Fibroblast of upper back skin (primary cell): ENCODE measurements at places on chromosomes 6 and 20.

DNA sequence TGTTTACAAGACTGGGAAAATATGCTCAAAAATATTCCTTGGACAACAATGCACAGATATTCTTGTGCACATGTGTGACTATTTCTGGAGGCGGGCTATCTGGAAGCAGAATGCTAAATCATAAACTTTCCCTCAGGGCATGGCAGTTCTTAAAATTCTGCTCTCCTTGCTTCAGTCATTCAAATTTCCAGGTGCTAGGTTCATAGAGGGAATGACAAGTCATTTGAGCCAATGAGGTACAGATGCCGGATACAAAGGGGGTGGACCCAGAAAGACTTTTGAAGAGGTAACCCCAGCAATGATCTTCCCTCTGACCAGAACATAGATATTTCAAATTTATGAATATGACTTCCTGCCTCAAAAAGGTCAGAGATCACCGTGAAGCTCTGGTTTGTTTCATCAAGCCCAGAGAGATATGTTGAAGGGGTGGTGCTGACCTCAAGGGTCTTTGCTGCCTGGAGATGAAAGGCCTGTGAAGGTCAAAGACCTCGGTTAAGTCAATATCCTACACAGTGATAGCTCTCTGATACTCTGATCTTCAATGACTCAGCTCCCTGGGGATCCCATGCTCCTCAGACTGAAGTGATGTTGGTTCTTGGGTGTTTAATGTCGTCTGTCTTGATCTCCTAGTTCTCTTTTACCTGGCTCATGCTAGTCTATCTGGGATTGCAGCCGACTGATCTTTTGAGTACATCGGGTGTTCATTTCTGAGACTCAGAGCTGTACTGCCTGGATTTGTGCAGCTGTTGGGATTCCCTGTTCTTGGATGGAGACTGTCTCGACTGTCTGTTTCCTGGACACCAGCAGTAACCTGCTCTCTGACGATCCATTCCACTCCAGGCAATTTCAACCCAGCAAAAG, 47.5 kb upstream of the TSHZ2 start:
- DNase-seq, result peak; percentile 30

- DNase-seq, result no peak
Observed at GRCh38 chr6:169251371-169251802, 2.3 kb downstream of the THBS2 start.

DNA sequence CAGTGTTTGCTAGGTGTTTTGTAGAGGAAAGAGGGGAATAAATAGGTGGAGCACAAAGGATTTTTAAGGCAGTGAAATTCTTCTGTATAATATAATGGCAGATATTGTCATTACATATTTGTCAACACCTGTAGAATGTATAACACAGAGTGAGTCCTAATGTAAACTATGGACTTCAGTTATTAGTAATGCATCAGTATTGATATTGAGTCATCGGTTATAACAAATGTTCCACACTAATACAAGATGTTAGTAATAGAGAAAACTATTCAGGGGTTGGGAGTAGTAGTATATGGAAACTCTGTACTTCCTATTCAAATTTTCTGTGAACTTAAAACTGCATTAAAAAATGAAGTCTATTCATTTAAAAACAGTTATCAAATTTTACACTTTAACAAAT, 299.2 kb downstream of the UBE3D start:
- no peak for DNase-seq

- no peak for DNase-seq
Observed at GRCh38 chr6:15924893-15925292, 204.0 kb upstream of the MYLIP start.

DNA sequence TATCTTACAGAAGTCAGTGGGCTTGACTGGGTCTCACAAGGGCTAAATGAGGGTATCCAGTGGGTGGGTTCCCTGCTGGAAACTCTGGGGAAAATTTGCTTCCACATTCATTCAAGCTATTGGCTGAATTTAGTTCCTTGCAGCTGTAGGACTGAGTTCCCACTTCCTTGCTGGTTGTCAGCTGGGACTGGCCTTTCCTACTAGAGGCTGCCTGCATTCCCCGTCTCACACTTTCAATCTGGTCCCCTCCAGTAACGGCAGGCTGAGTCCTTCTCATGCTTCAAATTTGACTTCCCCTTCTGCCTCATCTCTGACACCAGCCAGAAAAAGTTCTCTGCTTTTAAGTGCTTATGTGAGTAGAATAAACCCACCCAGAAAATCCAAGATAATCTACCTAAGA, 4.4 kb downstream of the CSNK2A1 start:
- no peak for DNase-seq

GRCh38 chr6:24004659-24005058, 121.4 kb upstream of the NRSN1 start:
- DNase-seq, result peak; percentile 16

- no peak for DNase-seq
Observed at GRCh38 chr20:20699917-20700316, 12.5 kb downstream of the RALGAPA2 start.

GRCh38 chr6:150048099-150048498, 20.8 kb downstream of the ULBP3 start:
- DNase-seq, result no peak

DNA sequence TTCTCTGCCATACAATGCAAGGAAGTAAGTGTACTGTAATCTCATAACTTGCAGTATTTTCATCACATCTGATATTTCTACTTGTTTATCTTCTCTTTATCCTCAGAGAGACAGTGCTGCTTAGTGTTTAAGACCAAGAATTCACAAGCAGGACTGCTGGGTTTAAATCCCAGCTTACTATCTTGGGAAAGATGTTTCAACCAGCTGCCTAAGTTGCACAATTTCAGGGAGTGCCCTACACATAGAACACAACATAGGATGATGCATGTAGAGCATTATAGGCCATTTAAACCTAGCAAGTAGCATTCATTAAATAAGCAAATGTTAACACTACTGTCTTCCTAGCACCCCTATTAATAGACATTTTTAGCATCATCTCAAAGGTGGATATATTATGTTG, 205.2 kb upstream of the CEP162 start:
- DNase-seq, result peak; percentile 22

- DNase-seq, result peak; percentile 93
Observed at GRCh38 chr20:56373942-56374341, 15.2 kb downstream of the FAM210B start.

- peak; percentile 68 for DNase-seq
Observed at GRCh38 chr6:72560721-72561593, 60.9 kb upstream of the KCNQ5 start.

DNA sequence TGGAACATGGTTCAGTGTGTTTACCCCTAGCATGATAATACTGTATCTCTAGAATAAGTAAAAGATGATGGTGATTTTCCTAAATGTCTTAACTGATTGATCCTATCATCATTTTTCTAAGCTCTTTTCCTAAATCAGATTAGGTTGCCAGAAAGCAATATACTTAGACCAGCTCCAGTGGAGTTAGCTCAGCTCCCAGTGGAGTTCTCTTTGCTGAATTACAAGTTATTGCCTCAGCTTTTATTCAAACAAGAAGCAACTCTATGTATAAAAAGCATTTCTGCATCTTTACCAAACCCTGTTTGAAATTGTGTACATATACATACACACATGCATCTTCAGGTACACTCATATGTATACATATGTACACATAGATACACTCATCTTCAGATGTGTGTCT, 44.9 kb downstream of the SNX9 start:
- DNase-seq, result peak; percentile 78

DNA sequence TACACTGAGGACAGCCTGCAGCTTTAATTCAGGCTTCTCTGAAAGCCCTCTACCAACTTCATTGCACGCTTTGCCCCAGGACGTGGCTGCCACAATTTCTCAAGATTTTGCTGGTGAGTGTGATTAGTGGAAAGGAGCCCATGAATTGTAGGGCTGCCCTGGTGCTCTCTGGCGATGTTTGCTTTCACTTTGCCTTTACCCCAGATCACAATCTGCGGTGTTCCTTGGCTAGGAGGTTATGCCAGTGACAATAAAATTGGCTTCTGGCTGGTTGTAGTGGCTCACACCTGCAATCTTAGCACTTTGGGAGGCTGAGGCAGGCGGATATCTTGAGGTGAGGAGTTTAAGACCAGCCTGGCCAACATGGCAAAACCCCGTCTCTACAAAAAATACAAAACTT, 139.3 kb downstream of the FOXC1 start:
- no peak for DNase-seq

- peak; percentile 71 for DNase-seq
Observed at GRCh38 chr6:133804265-133804664, 84.6 kb upstream of the TCF21 start.

DNA sequence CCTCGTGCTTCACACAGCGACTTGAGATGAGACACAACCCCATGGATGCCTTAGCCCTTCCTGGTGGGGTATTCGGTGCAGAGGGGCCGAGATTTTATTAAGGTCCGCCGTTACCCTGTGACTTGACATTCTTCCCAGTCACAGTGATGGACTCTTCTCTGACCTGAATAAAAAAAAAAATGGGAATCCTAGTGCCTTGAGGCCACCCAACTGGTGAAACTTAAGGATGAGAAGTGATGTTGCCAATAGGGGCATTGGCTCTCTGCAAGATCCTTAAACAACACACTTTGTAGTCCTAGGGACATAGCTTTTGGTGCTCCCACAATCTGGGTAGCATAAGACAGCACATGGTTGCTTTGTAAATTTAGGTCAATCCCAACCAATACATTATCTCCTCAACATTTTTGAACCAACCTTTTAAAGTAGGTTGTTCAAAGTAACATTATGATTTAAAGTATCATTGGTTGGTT, 814 bp upstream of the ADNP start:
- DNase-seq, result no peak

GRCh38 chr6:77015350-77015749, 447.9 kb downstream of the HTR1B start:
- peak; percentile 52 for DNase-seq

DNA sequence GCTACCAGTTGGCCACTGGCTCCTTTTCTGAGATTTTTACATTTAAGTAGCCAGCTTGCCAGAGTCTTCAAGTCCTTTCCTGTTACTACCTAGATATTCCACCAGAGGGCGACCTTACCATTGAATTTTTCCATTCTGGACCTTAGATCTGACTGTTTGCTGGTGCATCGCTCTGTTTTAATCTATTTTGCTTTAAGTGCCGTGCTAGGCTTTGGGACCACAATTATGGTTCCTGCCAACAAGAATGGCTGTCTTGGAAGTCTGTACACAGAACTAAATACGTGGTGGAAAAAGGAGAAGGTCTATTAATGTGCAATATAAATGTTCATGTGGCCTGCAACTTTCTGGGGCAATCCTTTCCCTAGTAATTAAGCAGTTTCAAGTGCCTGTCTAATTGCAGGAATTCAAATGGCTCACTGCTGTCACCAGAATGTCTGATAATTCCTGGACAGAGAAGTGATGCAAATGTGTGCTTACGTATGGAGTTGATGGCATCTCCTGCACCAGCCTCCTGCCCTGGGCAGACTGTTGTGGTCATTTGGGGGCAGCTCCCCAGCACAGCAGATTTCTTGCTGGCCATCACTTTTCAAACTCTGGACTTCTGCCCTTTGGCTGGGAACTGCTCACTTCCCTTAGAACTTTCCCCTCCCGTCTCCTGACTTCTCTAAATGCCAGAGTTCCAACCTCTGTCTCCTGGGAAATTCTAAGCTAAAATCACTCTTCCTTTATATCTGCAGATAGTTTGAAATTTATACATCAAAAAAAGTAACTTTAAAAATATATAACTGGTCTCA, 5.6 kb upstream of the HLA-DOA start:
- peak; percentile 78 for DNase-seq

- DNase-seq, result peak; percentile 60
Observed at GRCh38 chr6:99119109-99120031, 171.6 kb upstream of the FBXL4 start.

- peak; percentile 90 for DNase-seq
Observed at GRCh38 chr20:11387189-11387754, 530.4 kb upstream of the BTBD3 start.

DNA sequence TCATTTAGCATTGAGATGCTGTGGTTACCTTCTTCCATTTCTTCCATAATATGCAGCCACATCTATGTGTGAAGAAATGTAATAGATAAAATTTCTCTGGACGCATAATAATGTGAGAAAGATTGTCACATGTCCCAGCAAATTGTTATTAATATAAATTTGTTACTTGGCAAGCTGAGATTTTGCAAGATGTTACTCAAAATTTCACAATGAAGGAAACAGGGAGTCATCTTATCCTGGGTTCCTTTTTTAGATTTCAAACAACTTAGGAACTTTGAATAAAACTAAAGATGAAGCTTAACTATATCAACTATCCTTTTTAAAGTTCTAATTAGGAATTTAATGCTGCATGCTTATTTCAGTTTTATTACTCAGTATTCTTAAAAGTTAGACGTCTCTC, 3.6 kb downstream of the ESR1 start:
- no peak for DNase-seq

- DNase-seq, result no peak
Observed at GRCh38 chr6:129592516-129593232, 117.3 kb downstream of the ARHGAP18 start.

DNA sequence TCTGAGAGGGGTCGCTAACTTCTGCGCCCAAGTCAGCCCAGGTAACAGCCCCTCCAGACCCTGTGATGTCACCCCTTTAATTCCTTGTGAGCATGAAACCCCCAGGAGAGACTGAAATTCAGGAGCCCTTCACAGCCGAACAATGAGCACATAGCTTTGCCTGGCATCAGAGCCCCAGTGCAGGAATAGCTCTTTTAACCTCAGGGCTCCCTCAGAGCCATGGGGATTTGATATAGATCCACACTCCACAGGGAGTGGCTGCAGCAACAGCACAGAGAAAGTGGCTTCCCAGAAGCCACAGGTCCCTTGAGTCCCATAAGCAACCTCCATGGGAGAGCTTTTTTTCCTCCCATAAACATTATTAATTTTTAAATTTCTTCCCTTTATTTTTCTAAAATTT, 150.0 kb upstream of the MARCKS start:
- no peak for DNase-seq

GRCh38 chr6:133214267-133214666, 26.9 kb upstream of the EYA4 start:
- DNase-seq, result peak; percentile 23

DNA sequence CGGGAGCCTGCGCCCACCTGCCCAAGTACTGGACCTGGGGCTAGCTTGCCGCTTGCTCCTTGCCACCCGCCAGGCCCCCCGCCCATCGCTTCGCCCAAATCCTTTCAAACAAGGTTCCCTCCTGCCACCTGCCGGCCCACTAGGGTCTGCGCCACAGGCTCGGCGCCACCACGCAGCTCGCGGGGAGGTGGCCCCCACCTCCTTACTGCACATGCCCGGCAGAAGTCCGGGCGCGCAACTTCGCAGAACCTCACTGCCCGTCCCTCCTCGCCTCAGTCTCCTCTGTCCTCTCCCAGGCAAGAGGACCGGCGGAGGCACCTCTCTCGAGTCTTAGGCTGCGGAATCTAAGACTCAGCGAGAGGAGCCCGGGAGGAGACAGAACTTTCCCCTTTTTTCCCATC, 11.2 kb downstream of the GNAS-AS1 start:
- peak; percentile 20 for DNase-seq

DNA sequence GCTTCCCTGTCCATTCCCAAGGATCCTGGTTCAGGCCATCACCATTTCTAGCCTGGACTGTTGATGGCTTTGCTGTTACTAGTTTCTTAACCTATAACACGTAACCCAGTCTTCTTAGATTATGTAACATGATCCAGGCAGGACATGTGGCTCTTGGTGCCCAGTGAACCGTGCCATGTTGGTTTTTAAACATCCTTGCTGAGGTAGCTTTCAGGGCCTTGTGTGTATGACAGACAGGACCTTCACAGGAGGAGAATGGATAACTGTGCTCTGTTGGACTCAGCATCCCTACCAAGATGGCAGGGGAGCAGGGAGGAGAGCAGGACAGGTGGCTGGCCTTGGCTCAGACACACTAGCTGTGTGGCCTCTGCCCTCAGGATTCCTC, 46.8 kb downstream of the PANK2 start:
- DNase-seq, result no peak

GRCh38 chr20:29744071-29744470, 1513.4 kb upstream of the DEFB115 start:
- no peak for DNase-seq
